ENCODE measurements at places on chromosomes 7 and 10.

DNA sequence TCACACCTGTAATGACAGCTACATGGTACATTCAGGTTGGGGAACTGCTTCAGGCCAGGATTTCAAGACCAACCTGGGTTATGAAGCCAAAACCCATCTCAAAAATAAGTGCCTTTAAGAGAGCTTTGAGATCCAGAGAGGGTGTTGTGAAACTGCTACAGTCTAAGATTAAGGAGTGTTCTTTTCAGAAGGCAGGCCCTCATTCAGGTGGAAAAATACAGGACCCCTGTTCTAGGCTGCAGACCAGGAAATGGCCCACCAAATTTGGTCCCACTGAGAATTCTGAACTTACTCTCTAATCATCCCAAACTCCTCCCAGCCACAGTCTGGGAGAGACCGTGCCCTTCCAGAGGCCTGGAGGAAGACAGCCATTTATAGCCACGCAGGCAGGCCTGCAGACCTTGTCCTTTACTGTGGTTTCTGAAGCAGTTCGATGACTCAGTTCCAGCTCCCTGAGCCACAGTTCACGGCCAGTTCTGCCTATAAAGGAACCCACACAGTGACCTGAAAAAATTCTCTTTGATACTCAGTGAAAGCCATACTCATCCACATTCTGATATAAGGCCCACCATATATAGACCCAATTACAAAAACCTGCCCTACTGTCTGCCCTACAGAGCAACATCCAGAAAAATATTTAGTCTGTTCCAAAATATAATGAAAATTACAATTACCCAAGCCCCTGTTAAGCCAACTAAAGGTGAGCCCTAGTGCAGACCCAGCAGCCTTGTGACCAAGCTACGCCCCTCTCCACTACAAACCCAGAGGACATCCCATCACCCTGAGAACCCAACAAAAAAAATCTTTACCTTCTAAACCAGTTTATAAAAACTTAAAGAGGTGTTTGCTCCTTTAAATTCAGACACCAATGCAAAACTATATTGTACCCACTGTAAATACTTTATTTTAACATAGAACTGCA, 21.2 kb downstream of the ZNF680 start:
- no peak for DNase-seq

- DNase-seq, result no peak
Measured at GRCh38 chr7:88014581-88014980, 80.5 kb downstream of the ADAM22 start.

DNA sequence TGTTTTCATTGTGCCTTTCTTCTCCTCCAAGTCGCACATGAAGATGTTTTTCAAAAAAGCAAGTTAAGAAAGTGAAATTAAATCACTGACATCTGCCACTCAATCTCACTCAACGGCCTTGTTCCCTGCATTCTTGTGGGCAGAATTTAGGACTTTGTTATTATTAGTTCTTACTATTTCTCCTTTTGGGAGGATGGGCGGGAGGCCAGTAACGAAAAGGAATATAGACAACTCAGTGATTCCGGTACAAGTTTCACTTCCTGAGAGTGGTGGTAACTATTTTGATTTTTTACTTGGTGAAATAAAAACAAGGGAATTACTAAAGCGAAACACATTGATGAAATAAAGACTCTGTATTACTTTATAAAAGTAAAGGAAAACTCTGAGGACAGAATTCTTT, 231.9 kb upstream of the HABP2 start:
- no peak for DNase-seq

- DNase-seq, result no peak
Measured at GRCh38 chr7:117186218-117187010, 136.4 kb downstream of the WNT2 start.

DNA sequence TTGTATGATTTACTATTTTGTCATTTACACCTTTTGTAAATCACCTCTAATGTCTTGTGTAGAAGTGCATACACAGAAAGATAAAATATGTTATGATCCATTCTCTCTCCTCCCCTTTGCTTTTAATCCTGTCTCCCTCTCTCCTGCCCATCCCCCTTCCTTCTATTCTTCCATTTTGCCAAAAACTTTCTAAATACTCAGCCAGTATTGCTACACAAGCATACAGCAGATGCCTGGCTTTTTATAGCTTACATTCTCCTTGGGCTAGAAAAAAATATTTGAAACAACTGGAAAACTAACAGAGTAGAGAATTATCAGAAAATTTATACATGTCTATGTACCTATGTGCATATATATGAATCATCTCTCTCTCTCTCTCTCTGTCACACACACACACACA, 308.7 kb upstream of the BMPER start:
- DNase-seq, result no peak
